ENCODE measurements at places on chromosomes 5 and 9.

GRCh38 chr5:40361378-40361777 lies 318.3 kb upstream of the PTGER4 start:
- DNase-seq: no peak

DNA sequence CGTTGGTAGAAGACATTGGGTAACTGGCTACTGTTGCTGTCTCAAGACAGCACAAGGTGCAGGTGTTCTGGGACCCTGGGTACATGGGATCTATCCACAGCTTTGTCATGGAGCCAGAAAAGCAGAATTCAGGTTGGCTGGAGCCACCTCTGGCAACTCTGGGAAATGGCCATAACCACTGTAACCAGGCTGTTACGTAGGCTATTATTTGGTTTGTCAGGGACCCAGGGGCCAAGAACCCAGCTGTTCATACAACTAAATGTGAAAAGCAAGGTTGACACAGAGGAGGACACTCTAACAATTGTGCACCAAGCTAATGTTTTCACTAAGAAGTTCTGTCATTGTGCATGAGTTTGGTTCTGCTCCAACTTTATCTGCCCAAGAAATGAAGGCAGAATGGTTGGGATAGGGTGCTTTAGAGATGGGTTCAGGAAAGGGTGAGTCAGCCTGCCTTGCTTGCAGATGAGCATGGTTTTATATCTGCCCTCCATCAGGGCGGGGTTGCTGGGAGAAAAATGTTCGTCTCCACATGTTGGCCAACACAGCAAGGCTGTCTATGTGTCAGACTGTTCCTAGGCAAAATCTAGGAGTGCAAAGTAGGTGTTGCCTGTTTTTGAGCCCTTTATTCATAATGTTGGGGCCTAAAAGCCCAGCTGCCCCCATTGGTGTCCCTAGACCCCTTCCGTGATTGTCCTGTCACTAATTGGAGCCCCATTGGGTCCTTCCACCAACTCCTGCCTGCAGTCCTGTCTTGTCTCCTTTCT lies 131.3 kb upstream of the DAP start:
- no peak for DNase-seq

DNA sequence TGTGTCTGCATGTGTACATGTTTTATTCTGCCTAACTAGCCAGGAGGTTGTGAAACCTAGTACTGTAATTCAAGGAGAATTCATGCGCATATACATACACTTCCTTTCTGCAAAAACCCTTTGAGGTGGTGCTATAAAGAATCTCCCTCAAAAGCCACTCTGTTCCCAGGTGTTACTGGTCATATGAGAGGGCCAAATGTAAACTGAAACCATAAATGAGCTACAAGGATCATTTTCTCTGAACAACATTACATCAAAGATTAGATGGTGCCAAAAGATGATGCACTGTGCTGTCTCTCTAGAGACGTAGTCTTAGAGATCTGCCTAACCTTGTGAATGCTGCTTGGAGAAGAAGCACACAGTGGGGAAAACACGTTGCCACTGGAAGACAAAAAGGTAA lies 15.7 kb downstream of the NREP start:
- DNase-seq: no peak

GRCh38 chr9:5971740-5972139 lies 43.7 kb downstream of the RANBP6 start:
- no peak for DNase-seq

- DNase-seq: no peak
These were observed 55.4 kb downstream of the ADAMTS2 start for GRCh38 chr5:179289756-179290385.

DNA sequence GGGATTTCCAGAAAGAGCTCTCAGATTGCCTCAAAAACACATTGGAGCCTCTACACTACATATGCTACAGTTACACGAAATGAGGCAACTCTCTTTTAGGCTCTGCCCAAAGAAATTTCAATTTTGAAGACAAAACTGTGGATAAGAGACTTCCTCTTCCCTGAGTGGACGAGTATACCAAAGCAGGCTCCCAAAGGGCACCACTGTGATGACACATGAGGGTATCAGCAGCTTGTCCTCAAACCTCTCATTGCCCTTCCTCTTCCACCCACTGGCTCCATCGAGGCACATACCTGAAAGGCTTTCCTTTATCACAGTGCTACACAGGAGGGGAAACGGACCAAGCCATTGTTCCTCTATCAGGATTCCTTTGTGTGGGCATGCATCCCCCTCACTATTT lies 11.3 kb downstream of the CKMT2 start:
- DNase-seq: no peak

DNA sequence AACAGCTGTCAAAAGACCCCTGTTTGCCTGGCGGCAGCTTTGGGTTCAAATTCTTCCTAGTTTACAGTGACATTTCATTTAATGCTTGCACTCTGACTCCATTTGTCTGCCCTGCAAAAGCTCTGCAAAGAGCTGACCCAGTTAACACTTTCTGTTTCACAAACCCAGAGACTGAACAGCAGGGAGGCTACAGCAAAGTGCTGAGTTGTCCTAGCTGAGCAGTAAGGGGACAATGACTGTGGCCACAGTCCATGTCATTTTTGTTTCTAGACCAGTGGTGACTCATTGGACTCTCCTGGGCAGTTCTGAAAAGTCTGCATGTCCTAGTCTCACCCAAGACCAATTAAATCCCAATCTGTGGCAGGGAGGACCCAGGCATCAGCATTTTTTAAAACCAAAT lies 994.8 kb upstream of the WWC1 start:
- no peak for DNase-seq

DNA sequence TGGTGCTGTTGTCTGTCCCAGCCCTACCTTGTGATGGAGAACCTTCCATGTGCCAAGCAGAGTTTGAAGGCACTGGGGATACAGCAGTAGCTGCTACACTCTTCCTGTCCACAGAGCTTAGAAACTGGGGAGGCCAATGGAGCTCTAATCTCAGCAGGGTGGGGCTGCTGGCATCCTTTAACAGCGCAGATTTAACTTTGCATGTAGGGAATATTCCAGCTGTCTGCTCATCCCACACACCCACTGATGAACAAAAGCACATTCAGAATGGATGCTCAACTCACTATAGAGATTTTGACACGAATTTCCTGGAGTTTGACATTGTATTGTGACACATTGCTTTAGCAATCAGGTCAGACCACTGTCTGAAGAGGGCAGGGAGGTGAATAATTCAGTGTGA lies 49.0 kb downstream of the TMEM215 start:
- DNase-seq: no peak

DNA sequence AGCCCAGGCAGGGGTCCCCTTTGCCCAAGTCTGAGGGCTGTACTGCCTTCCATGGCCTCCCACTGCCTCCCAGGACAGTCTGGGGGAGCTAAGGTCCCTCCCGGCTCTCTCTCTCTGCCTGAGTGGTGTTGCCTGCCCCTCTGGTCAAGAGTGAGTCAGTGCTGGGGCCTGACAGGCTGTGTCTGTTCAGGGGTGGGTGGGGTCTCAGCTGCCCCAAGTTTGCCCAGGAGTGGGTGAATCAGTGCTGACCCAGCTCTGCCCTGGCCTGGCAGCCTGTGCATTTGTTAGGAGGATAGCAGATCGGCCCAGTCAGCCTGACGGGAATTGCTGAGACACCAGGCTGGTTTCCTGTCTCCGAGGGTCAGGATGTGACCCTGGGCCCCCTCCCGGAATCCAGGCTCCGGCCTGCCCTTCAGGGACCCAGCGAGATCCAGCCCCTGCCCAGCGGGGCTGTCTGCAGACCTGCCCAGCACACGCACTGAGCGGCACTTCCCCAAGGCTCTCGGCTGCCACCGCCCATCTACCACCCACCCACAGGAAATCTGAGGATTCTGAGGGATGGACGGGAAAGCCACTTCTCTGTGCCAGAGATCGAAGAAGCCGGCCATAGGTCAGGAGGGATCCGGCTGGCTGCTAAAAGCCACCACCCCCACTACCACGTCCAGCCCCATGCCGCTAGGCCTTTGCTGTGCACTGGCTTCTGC lies 15.9 kb downstream of the ENG start:
- DNase-seq: no peak

GRCh38 chr5:116237917-116238500 lies 153.2 kb downstream of the COMMD10 start:
- DNase-seq: no peak

DNA sequence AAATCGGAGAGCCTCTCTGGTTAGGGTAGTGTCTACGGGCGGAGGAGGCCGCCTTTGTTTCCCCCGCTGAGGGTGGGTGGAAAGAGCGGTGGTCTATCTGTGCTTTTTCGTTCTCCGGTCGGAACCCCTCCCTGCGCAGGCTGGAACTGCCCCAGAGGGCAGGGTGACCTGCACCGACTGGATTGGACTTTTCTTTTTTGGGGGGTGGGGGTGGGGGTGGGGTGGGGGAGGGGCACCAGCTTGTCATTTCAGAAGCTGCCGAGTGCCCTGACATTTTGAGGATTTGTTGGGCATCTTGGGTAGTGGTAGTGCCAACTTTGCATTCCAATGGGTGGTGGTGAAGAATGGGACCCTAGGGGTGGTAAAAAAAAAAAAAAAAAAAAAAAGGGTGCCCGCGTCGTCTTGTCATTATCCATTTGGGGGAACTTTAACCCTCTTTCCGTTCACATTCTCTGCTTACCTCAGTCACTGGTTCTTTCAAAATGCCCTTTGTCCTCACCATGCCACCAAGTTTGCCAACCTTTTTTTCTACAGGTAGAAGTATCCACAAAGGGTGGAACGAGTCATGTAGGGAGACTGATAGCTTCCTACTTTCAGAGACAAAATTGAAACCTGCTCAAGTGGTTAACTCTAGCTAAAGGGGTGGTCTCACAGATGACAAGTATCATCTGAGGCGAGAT lies 1.3 kb downstream of the UBE2R2 start:
- DNase-seq: no peak

GRCh38 chr9:86674487-86674886 lies 272.8 kb downstream of the GAS1 start:
- no peak for DNase-seq

DNA sequence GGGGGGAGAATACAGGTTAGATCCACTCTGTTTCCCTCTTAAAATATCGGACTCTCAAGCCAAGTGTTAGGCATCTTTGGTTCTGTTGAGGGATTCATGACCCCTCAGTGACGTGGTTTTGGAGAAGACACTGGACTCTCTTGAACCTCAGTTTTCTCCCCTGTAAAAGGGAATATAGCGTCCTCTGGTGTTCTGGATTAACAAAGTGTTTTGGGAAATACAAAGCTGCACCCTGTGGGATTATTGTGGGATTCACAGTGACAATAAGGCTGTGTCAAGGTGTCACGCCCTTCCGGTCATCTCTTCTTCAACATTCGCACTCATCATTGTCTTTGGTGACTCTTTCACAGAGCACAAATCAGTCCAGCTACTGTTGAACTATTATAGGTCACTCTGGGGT lies 139.0 kb downstream of the IRX1 start:
- DNase-seq: no peak

DNA sequence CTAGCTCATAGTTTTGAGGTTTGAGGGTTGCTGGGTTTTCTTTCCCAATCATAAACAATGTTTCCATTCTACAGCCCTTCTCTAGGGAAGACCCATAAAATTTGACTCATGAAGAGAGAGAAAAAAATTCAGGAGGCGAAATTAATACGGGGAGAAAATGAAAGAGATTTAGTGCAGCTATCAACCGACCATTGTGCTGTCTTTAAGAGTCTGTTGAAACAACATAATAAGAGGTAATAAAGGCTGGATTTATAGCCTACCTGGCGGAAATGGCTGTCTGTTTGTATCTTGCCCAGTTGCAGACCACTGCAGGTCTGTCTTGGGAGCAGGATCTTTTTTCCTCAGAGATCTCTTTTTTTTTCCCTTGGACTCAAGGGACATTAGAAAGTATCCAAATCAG lies 66.9 kb downstream of the TLR4 start:
- no peak for DNase-seq

- DNase-seq: no peak
These were observed 23.3 kb downstream of the SPRY4 start for GRCh38 chr5:142301540-142301939.

DNA sequence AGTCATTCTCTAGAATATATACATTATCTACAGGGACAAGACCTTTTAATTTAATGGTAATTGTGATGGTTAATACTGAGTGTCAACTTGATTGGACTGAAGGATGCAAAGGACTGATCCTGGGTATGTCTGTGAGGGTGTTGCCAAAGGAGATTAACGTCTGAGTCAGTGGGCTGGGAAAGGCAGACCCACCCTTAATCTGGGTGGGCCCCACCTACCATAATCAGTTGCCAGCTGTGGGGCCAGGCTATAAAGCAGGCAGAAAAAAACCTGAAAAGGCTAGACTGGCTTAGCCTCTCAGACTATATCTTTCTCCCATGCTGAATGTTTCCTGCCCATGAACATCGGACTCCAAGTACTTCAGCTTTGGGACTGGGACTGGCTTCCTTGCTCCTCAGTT lies 112.2 kb upstream of the SMC2 start:
- no peak for DNase-seq

- DNase-seq: no peak
These were observed 1413.6 kb upstream of the ACO1 start for GRCh38 chr9:30970812-30971211.

DNA sequence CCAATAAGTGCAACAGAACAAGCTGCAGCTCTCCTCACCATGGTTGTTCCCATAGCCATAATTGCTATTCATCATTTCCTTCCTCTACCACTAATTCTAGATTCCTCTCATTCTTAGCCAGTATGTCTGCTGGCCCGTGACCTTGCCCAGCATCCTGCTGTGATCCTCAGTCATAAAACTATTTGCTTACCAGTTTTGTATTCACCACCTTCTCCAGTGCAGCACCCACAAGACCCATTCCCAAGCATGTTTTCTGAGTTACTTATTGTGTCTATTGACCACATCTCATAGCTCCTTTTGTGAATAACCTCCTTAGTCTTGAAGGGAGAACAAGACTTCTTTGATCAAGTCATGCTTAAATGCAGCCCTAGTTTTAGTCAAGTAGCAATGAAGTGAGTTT lies 488.0 kb upstream of the CTNND2 start:
- DNase-seq: no peak

DNA sequence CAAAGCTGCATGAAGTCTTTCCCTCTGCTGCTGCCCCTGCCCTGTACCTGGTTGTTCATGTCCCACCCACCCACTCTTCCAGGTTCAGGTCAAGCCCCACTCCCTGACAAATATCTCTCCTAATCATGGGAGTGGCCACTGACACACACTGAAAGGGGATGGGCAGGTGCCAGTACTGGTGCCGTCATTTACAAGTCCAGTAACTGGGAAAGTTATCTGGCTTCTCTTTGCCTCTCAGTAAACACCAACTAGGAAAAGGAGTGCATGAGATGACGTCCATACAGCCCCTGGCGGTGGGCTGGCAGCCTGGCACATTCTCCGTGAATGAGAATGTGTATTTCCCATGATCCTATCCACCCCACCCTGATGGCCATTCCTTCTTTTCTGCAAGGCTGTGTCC lies 225.2 kb downstream of the FSTL4 start:
- no peak for DNase-seq
